Sigmoid colon (tissue), 7 donors: ENCODE measurements at places on chromosomes 5 and 9. TPM values are rescaled to one million over a fixed set of nuclear protein-coding genes. Genes with fewer than 3 reads are reported as not detected.

FOXD4L4 gene
- 0.07 TPM for polyA plus RNA-seq

PCDHB14 gene
- 1.0 TPM for polyA plus RNA-seq

C5 gene
- polyA plus RNA-seq, result under 0.01 TPM

TMEM232 gene
- 1.8 TPM for polyA plus RNA-seq

CYSRT1 gene
- not detected for polyA plus RNA-seq

BARHL1 gene
- polyA plus RNA-seq, result not detected

IFNA17 gene
- not detected for polyA plus RNA-seq
